Endothelial cell (in vitro differentiated cells): ENCODE measurements at places on chromosomes 6 and 20.

- no peak for DNase-seq
Observed at GRCh38 chr6:90893400-90893799, 306.5 kb upstream of the MAP3K7 start.

DNA sequence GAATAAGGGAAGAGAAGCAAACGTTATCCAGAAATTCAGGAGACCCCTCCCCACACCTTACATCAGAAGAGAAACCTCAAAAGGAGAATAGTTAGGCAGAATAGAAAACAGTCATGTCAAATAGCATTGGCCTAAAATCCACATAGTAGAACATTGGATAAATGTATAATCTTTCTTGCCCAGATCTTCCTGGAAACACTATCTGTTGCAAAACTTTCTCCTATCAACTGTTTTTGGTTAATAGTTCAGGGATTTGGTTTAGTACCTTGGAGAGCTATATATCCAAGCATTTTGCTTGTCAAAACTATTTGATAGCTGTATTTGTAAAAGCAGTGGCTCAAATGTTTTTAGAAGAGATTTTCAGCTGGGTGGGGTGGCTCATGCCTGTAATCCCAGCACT lies 74.3 kb upstream of the PHACTR2 start:
- DNase-seq = no peak

DNA sequence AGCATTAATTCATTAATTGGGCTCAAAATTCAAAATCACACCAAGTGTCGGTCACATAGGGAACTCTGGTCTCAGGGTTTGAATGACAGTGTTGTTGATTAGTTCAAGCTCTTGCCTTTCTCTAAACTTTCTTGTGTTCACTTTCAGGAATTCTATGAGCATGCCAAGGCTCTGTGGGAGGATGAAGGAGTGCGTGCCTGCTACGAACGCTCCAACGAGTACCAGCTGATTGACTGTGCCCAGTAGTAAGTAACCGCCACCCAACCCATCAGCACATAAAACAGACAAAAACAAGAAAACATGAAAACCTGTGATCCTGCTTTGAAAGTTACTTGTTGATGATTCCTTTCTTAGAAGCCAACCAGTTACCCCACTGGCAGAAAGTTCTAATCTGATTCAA lies 52.7 kb downstream of the GNAS start:
- DNase-seq = no peak

DNA sequence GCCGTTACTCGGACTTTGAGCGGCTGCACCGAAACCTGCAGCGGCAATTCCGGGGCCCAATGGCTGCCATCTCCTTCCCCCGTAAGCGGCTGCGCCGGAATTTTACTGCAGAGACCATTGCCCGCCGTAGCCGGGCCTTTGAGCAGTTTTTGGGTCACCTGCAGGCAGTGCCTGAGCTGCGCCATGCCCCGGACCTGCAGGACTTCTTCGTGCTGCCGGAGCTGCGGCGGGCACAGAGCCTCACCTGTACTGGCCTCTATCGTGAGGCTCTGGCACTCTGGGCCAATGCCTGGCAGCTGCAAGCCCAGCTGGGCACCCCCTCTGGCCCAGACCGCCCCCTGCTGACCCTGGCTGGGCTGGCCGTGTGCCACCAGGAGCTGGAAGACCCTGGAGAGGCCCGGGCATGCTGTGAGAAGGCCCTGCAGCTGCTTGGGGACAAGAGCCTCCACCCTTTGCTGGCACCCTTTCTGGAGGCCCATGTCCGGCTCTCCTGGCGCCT lies 7.2 kb downstream of the SNX21 start:
- DNase-seq = no peak

DNA sequence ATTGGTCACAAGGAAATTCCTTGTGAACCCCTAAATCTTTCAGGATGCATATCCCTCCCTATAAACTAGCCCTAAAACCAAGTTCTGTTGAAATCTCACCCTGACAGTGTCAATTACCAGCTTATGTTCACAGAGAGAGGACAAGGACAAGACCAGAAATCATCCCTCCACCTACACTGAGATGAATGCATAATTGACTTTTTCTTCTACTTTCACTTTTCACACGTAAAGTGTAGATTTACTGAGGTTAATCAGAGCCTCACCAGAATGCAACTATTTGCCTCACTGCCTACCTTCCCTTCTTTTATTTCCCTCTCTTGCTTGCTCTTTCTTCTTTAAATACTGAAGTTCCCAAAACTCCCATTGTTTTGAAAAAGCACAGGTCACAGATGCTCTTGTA lies 15.3 kb upstream of the NKAIN2 start:
- no peak for DNase-seq

DNA sequence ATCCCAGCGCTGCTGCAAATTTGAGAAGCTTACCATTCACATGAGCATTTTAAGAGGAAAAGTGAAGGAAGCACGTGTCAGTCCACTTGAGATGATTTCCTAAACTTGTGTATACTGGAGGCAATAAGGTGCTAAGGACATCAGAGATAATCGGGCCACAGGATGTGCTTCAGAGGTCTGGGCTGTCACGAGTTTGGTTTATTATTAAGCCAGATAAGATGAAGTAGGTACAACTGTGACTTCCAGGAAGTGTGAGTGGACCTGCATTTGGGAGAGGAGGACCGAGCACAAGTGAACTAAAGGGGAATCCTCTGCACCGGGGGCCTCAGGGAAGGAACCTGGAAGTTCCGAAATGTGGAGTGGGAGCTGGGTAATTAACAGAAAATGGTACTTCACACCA lies 1.4 kb downstream of the SAMD5 start:
- no peak for DNase-seq

DNA sequence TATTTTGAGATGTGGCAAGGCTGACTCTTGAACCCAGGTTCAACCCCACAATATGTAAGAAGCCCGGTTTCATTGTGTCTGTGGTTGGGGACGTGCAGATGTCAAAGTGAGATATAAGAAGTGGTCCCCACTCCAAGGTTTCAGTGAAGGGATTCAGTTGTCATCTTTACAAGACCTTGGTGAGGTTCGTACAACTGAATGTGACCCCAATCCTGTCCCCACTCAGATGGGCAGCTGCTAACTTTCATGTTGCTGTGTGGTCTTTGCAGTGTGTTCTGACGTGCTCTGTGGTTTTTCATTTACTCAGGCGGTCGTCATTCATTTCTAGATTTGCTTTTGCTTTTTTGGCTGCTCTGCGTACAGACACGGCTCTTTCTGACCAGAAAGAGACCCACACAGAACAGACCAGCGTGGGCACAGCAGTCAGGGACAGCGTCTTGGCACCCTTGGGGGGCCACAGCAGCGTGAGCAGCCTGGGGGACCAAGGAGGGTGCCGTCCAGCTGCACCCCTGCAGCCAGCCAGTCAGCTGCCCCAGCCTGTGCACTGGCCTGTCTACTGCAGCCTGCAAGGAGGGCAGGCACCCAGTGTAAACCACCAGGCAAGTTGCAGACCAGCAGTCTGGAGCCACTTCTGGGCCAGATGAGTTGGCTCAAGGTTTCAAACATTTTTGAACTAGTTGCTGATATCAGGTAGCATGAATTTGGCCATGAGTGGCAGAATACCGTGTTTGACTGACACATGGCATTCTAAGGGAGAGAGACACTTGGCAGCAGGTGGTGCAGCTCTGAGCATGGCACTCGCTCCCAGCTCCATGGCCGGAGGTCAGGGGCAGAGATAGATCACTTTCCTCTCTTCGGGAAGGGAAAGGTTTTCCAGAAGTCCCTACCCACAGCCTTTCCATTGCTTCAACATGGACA lies 49.4 kb upstream of the IRF4 start:
- no peak for DNase-seq

DNA sequence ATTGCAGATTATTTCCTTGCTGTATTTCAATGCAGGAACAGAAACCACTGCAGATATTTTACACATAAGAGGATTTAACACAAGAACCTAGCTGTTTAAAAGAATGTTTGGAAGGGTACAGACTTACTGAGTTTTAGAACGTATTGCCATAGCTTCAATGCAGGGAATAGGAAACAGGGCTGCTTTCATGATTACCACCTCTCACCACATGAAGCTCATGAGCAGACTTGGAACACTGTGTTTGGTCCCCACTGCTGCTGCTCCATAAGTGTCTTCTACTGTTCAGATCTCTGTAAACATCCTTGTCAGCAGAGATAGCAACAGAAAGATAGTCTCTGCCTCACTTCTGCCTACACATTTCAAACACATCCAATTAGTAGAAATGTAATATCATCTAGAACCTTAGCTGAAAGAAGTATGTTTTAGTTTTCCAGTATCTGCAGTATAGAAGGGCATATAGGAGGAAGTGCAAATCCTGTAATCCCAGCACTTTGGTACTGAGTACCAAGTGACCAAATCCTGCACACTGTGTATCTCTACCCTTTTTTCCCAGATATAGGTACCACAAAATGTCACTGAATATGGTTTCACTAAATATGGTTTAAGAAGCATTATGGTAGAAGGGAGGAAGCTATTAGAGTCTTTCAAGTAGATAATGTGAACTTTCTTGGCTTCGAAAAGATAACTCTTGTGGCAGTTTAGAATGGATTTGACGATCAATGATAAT lies 51.9 kb downstream of the STXBP5 start:
- no peak for DNase-seq

- DNase-seq = no peak
Observed at GRCh38 chr6:17096652-17097051, 5.2 kb upstream of the STMND1 start.

- no peak for DNase-seq
Observed at GRCh38 chr6:6471276-6471675, 117.2 kb upstream of the LY86 start.
